ENCODE measurements at places on chromosomes 3 and 15. TPM values are rescaled to one million over a fixed set of nuclear protein-coding genes. Genes with fewer than 3 reads are reported as not detected.

The FETUB gene
- total RNA-seq = 0.07 TPM

The A4GNT gene
- not detected for total RNA-seq

The ISLR2 gene
- total RNA-seq = not detected

The FAM43A gene
- 0.58 TPM for total RNA-seq

The TGM4 gene
- total RNA-seq = 1.3 TPM

The TMEM212 gene
- total RNA-seq = not detected

The CYP11A1 gene
- total RNA-seq = not detected

The GASK1A gene
- total RNA-seq = 0.99 TPM

The TNIK gene
- total RNA-seq = 9.4 TPM

The ISL2 gene
- 0.27 TPM for total RNA-seq

The NUP210 gene
- total RNA-seq = not detected

The KBTBD13 gene
- total RNA-seq = not detected

The CRABP1 gene
- not detected for total RNA-seq

The TMEM158 gene
- total RNA-seq = 3.4 TPM

The THUMPD3 gene
- total RNA-seq = 43.6 TPM

The SKOR1 gene
- total RNA-seq = not detected

The GPR87 gene
- 62.8 TPM for total RNA-seq

The FAM162A gene
- total RNA-seq = 41.3 TPM

The TM4SF4 gene
- not detected for total RNA-seq

The SV2B gene
- total RNA-seq = not detected

The CKMT1B gene
- 54.5 TPM for total RNA-seq

The ADAMTS7 gene
- 0.49 TPM for total RNA-seq

The TMIE gene
- total RNA-seq = not detected

The WDR93 gene
- total RNA-seq = not detected

The FEZF2 gene
- total RNA-seq = not detected
